IMR-90 (cell line): ENCODE measurements at places on chromosomes 1 and 21.
A peak's percentile ranks its signal among the peaks of the same experiment; 100 is the strongest.

DNA sequence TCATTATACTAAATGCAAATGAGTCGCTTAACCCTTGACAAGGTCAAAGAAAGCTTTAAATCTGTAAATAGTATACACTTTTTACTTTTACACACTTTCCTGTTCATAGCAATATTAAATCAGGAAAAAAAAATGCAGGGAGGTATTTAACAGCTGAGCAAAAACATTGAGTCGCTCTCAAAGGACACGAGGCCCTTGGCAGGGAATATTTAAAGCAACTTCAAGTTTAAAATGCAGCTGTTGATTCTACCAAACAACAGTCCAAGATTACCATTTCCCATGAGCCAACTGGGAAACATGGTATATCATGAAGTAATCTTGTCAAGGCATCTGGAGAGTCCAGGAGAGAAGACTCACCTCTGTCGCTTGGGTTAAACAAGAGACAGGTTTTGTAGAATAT, 62.7 kb downstream of the CAPN2 start:
- peak; percentile 30 for DNase-seq

DNA sequence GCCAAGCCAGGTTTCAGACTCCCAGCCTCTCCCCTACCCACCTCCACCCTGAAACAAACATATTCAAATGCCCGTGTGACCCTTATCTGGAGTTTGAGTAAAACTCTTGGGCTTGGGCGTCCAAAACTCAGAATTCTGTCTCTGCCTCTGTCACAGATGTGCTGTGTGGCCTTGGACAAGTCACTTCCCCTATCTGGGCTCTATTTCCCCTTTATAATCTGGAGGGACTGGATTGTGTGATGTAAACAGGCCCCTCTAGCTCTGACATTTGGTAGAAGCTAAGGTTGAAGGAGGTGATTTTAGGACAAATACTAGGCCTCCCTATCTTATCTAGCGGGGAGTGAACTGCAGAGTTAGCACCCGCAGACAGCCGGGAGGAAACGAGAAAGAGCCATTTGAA, 67.5 kb downstream of the IGSF21 start:
- no peak for DNase-seq

- DNase-seq: peak; percentile 84
These were observed 26.8 kb upstream of the TARBP1 start for GRCh38 chr1:234505769-234506102.

DNA sequence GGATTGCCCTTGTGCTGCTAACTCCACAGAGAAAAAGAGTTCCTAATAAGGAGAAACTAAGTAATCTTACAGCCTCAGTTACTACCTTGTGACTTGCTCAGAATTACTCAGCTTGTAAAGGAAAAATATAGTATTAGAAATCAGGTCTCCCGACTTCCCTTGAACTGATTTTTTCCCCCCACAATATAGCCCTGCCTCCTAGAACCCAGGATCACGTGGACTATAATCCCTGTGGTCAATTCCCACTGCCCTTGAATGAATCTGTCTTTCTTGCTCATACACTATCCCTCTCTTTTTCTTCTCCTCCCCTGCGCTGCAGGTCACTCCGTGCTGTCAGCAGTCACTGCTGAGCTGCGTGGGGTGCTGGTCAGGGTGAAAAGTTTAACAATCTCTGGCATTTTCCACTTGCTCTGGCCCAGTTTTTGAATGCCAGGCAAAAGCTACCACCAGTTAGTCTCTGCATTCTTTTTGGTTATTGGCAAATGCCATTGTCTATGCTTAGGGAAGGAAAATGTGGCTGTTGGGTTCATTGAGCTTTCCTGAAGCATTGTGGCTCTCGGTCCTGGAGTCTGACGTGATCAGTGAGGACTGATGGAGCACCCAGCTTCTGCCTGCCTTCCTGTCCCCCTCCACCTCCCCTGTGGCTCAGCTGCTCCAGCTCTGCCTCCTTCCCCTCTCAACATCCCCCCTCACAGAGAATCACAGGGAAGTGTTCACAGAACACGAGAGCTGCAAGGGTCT, 1.9 kb upstream of the MYOC start:
- DNase-seq: peak; percentile 10

- no peak for DNase-seq
These were observed 164.0 kb downstream of the RUNX1 start for GRCh38 chr21:34885125-34885524.

- DNase-seq: no peak
These were observed 12.8 kb downstream of the TNNI3K start for GRCh38 chr1:74247881-74248528.

DNA sequence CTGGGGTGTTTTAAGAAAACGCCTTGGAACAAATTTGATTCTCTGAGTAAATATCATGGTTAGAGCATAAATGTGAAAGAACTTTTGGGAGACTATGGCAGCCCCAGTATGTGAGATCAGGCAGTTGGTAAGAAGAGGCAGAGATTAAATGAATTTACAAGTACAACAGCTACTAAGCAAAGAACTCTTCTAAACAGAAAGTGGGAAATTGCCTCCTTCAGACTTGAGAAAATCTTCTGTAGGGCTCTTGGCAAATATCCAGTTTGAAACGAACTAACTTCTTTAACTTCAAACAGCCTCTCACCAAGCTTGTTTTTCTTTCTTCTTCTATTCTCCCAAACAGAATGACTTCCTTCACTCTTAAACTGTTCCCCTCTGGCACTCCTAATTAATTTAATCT, 337.7 kb downstream of the SIPA1L2 start:
- DNase-seq: no peak

DNA sequence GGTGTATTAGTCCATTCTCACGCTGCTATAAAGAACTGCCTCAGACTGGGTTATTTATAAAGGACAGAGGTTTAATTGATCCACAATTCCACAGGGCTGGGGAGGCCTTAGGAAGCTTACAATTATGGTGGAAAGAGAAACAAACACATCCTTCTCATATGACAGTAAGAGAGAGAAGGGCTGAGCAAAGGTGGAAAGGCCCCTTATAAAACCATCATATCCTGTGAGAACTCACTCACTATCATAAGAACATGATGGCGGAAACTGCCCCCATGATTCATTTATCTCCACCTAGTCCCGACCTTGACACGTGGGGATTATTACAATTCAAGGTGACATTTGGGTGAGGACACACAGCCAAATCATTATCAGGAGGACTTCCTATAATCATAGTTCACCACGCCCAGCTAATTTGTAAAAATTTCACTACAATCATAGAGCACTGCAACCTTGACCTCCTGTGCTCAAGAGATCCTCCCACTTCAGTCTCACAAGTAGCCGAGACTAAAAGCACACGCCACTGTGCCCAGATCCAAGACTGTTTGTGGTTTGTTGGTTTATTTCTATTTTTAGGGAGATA, 164.9 kb downstream of the RERE start:
- no peak for DNase-seq

- DNase-seq: no peak
These were observed 67.1 kb upstream of the FAM78B start for GRCh38 chr1:166233750-166234366.
